ENCODE measurements at places on chromosomes 5 and 9.
A peak's percentile ranks its signal among the peaks of the same experiment; 100 is the strongest.

GRCh38 chr5:96648593-96648992 is 13.6 kb upstream of the CAST start:
- no peak for DNase-seq

- no peak for DNase-seq
Observed at GRCh38 chr9:124351672-124352468, 63.4 kb downstream of the PSMB7 start.

GRCh38 chr5:158559643-158560042 is 540.1 kb downstream of the EBF1 start:
- DNase-seq = no peak

DNA sequence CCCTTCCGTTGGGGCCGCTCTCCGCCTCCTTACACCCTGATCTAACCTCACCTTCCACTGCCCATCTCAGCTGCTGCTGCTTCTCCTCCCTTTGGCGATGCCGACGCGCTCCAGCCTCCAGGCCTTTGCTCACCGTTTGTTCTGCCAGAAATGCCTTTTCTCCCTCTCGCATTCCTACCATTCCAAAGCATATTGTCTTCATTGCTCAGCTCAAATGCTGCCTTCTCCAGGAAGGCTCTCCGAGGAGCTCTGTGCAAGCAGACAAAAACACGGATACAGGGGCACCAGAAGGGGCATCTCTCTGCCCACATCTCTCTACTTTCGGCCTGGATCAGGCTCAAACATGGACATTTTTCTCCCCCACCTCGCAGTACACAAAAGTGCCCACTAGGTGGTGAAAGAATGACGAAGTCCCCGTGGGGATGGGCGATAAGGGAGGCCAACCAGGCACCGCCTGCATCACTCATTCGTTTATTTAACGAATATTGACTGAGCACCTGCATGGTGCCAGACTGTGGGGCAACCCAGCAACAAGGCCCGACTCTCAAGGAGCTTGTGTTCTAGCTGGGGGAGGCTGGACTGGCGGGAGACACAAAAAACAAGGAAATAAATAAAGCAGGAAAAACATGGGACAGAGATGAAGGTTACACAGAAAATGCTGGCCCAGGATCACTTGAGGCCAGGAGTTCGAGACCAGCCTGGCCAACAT is 7.3 kb upstream of the GRHPR start:
- DNase-seq = peak; percentile 79

GRCh38 chr5:135471726-135472125 is 19.6 kb upstream of the TIFAB start:
- no peak for DNase-seq

DNA sequence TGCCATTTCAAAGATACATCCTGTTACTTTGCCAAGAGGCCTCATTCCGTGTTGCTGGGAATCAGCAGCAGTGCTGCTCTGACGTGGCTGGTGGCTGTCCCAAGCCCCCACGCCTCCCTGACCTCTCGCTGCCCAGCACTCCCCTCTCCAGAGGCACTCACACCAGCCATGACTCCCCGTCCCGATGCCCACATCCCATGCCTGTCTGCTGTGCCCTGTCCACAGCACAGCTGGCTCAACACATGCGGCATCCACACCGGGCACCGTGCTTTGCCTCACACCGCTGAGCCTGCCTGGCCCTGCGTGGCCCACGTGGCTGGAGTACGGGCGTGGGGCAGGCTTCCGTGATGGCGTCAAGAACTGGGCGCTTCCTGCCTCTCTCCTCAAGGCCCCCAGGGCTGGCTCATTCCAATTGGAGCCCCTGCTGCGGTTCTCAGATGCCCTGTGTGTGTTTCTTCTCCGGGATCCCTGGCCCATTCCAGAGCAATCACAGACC is 7.8 kb upstream of the LCN1 start:
- no peak for DNase-seq

GRCh38 chr9:135048758-135049444 is 38.6 kb upstream of the OLFM1 start:
- no peak for DNase-seq

GRCh38 chr5:32504989-32505596 is 60.6 kb upstream of the ZFR start:
- DNase-seq = peak; percentile 93

DNA sequence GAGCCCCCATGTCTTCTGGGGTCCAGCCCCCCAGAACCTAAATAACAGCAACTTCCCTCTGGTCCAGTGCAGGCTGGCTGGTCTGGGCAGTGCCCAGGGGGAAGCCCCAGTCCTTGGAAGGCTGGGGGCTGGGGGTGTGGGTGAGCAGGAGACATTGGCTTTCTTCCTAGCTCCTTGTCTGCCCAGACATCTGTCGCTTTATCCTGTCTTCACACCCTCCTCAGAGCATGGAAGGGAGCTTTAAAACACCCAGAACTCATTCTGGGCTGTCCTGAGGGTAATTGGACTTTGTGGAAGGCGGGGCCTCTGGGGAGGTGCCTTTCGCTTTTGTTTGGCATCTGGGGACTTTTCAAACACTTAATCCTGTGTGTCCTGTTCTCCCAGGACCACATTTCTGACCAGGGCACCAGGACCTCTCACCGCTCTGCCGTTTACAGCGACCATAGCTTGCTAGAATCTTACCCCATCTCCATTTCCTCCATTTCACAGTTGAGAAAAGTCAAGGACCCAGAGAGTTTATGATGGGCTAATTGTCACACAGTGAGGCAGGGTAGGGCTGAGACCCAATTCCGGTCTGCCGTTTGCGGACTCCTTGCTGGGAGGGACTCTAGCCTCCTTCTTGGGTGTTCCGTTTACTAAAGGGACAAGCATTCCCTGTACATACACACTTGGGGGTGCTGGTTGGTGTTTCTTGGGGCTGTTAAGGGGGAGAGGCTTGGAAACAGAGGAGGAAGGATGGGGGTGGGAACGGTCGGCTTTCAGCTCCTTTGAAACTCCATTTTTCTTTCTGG is 1.1 kb downstream of the GSN start:
- DNase-seq = no peak

GRCh38 chr9:36798350-36799065 is 225.8 kb downstream of the MELK start:
- DNase-seq = no peak

- DNase-seq = no peak
Observed at GRCh38 chr5:6825678-6826244, 112.5 kb downstream of the TENT4A start.

GRCh38 chr9:97438666-97439065 is 26.8 kb downstream of the TDRD7 start:
- DNase-seq = no peak

DNA sequence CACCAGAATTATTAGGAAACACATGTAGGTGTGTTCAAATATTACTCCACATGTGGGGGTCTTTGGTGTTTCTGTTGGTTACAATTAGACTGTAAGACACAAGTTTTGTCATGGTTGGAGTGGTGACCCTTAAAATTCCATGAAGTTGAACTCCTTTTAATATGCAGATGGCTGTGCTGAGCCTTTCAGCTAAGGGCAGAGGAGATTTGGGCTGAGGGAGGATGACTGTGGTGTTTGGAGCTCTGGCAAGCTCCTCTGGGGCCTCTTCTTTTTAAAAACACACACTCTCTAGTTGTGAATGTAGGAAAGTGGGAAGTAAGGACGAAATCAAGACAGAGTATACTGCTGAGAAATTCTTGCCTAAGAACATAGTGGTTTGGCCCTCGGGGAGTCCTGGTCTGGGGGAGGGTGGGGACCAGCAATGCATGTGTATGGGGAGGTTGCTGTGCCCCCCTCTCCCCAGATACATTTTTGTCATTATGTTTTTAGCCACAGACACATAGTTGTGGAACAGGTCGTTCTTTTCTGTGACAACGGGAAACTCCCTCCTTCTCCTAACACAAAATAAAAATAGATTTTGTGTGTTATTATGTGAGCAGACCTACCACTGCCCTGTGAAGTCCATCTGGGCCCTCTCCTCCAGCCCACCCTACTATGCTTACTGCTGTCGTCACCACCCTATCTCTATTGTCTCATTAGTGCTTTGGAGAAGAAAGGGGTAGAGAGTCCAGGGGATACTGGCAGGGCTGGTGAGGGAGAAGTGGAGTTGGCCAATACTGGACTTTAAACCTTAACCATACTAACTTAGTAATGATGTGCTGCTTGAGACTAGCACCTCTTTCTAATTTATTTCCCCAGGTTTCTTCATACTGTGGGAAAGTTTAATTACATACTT is 10.0 kb downstream of the SMARCA2 start:
- DNase-seq = peak; percentile 75

- DNase-seq = peak; percentile 79
Observed at GRCh38 chr5:170312666-170313065, 15.1 kb upstream of the LCP2 start.

DNA sequence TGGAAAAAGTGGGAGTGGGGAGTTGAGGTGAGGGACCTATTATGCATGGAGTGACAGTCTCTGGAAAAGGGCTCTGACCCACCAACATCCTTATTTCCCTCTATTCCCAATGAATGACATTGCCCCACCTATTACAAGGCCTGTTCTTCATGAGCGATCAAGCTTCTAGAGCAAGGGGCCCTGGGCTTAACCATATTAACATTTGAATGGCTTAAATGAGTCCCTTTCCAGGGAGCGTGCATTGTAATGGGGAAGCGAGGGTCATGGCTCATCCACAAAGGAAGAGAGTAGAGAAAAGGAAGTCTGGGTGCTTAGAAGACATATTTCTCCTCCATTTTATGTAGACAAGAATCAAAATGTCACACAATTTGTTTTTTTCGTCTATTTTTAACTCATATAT is 255.5 kb downstream of the CAAP1 start:
- no peak for DNase-seq

DNA sequence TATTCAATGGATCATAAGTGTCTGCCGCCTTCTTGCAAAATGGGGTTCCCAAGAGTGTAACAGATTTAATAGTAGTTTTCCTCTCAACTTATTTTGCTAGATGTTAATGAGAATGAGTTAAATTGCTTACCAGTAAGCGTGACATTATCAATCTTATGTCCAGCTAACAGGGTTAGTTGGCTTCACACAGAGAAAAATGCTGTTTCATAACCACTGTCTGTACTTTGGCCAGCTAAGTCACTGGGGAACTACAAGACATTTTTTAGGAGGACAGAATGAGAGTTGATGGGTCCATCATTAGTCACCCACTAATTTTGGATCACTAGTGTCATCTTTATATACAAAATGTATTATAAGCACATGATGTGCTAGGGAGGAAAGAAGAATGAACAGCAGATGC is 1.4 kb downstream of the CDC37L1 start:
- DNase-seq = no peak

DNA sequence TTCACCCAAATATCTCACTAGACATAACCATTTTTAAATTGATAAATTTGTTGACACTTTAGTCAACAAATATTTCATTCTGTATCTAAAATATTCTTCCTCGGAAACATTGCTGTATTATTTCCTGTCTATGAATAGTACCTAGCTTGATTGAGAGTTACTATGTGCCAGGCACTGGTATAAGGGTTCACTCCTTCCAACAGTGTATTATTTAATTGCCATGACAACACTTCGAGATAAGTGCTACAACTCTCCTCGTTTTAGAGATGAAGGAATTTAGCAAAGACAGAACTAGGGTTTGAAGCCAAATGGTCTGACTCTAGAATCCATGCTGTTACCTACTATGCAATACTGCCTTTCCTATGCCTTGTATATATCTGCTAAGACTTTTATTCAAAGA is 287.2 kb downstream of the YTHDC2 start:
- no peak for DNase-seq

DNA sequence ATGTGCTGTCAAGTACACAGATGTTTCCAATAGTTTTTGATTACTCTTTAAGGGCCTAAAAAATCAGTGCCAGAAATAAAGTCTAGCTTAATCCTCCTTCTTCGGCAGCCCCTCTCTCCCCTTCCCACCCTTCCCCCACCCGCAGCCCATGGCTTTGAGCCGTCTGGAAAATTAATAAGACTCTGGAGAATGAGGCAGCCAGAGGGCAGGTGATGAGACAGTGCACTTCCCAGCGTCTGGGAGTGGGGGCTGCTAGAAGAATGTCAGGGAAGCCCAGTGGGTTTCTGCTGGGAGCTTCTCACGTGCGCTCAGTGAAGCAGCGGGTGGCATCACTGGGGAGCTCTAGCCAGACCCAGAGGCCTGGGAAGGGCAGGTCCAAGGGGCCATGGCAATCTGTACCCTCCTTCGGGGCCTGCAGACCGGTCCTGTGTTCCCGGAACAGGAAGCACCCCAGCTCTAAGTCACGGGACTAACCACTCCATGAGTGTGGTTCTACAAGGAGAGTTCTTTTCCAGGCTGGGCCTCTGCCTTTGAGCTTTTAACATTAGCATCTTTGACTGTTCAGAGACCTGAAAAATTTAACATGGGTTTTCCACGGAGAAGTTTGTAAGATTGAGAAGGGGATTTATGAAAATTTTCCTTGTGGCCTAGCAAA is 164.8 kb upstream of the OTULINL start:
- DNase-seq = no peak

GRCh38 chr5:102866237-102866600 is 111.1 kb downstream of the PAM start:
- DNase-seq = peak; percentile 40

DNA sequence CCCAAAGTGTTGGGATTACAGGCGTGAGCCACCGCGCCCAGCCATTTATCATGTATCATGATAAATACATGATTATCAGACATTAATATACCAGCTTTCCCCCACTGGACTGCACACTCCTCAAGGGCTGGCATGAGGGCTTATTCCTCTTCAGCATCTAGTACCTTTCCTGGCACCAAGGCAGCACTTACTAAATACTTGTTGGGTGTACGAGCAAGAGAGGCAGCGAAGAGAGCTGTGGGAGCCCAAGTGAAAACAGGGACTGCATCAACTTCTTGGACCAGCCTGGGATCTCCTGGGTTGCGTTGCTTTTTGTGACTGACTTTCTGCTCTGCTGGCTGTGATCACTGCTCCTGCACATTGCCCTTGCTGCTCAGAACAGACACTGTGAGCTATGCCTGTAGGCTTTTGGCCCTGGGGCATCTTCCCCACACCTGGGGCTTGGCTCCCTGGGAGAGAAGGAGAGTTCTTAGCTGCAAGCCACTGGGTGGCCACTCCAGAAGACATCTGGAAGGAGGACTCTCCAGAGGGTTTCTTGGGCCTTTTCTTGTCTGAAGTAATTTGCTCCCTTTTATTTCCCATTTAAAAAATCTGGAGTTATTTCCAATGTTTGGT is 224.3 kb downstream of the NR3C1 start:
- no peak for DNase-seq

DNA sequence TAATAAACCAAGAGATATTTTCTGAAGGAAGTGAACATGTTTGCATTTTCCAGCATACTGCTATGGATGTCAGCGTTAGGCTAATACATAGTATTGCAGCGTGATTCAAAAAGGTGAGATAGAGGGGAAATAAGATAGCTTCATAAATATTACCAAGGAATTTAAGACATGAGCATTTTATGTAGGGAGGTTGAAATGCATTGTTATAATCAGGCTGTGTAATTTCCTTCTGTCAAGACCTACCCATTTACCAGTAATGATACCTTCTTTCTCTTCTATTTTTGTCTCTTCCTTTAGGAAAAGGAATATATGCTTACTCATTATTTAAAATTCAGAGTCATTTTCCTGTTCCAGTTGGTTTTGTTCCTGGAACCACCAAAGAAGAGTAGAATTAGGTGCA is 33.3 kb downstream of the PIK3R1 start:
- no peak for DNase-seq
